SIG-M5 (cell line): ENCODE measurements at places on chromosomes 5 and 9.

DNA sequence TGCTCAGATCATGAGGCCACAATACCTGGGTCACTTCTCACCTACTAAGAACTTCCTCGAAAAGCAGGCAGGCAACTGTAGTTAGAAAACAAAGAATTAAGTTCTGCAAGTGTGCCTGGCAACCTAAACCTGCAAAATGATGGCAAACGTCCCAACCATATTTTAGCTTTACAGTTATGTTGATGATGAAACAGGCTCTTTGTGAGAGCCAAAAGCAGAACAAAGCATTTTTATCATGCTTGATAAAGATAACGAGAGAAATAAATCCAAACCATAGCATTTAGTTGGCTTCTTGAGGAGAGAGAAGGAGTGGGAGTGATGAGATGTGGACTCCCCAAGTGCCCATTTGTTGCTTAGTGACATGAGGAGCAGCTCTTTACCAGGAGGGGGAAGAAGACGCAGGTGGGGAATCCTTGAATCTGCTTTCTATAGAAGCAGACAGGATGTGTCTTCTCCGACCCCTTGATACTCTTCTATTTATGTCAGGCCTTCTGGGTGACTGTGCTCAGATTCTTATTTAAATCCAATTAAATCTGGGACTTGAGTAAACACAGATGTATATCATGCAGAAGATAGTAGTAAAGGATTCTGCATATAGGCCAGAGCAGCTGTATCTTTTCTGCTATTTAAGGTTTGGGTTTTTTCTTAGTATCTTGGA is 221.2 kb downstream of the TMEM167A start:
- DNase-seq: no peak

- no peak for DNase-seq
Measured at GRCh38 chr9:134770972-134771971, 109.3 kb upstream of the FCN2 start.

- DNase-seq: no peak
Measured at GRCh38 chr9:95079461-95079860, 238.0 kb downstream of the FANCC start.

- DNase-seq: no peak
Measured at GRCh38 chr9:14433351-14434157, 119.6 kb upstream of the NFIB start.

DNA sequence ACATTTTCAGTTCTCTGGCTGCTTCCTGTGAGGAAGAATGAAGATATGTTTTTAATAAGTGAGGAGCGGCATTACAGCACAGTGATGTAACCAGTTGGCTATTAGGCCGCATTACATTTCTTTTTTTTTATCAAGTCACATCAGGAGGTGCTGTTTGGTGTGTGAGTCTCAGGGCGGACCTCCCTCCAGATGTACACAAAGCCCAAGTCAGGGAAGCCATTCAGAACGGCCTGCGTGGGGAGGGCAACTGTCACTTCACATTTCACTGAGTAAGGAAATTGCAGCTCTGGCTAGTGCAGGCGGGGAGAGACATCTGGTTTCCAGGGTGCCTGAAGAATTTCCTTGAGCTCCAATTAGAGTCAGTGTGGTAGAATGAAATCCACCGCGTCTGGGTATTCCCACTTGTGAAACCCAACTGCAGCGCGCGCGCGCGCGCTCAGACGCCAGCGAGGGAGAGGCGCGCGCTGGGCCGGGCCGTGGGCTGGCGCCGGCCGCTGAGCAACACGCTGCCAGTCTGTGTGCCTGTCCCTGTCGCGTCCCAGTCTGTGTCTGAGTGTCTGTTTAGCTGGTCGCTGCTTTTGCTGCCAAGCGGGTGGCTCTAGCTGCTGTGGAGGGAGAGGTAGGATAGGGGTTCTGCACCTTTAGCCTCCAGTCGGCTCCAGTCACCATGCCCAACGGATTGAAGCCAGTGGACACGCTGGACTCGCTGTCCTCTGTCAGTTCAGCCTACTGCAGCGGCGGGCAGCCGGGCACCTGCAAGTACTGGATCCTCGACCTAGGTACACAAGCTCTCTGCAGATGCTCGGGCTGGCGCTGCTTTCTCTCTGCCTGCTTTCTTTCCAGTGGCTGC is 140.8 kb upstream of the OTULINL start:
- no peak for DNase-seq

DNA sequence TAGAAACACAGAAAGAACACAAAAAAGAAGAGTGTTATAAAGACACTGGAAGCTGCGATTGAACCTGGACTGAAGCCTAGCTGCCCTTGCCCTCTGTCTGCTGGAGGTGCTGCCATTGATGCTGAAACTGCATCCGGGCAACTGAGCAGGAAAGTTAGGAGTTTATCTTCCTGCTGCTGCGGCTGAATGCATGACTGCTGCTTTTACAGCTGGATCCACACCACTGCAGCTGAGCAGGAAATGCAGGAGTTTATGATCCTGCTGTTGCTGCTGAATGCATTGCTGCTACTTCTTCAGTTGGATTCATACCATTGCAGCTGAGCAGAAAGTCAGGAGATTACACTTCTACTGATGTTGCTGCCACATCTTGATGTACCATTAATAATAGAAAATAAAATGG is 21.8 kb upstream of the JAKMIP2 start:
- DNase-seq: no peak
